ENCODE measurements at places on chromosomes 16 and 17.

- no peak for DNase-seq
Measured at GRCh38 chr16:8047736-8048135, 542.6 kb downstream of the TMEM114 start.

DNA sequence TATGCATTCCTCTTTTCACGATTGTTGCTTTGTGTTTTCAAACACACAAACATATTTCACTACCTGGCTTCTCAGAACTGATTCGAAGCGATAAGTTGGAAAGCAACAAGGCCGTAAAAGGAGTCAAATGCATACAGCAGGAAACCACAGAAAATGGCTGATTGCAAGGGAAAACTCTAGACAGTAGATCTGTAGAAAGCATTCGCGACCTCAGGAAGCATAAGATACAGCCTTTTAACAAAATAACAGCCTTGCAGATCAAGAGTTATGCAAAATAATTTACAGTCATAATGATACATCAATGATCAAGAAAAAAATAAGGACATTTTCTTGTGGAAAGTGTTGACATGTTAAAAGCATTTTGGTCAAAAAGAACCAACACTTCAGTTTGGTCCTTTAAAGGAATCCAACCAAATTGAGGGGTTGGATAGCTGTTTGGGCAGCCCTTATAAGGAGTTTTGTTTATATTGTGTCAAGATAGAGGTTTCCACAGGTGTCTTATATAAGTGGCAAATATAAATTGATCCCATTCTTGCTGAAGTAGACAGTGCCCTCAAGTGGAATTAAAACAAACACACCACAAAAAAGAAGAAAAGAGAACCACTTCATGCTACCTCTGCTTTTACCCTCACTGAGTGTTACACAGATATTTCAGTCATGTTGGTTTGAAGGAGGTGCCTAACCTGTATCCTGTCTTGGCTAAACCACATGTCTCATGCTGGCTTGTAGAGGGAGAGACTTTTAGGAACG, 5.5 kb downstream of the CYLD start:
- no peak for DNase-seq

GRCh38 chr17:36936455-36937000, 747 bp upstream of the LHX1 start:
- no peak for DNase-seq

- DNase-seq = no peak
Measured at GRCh38 chr17:68389041-68389440, 68.3 kb downstream of the WIPI1 start.

DNA sequence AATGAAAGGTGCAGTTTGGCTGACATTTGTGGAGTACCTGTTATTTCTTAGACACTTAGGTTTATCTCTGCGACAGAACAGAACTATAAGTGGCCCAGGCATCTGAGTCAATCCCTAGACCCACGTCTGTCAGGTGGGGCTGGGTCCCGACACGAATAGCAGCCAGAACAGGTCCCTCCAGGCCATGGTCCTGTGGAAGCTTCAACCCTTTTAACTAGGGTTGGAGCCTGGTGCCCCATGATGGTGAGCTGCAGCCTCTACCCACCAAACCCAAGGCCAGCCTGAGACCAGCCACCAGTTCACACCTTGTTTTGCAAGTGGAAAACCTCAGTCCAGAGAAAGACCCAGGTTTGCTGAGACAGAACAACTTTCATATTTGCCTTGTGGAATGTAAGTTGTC, 74.6 kb upstream of the TMEM97 start:
- DNase-seq = no peak
